ENCODE measurements at places on chromosomes 4 and X.

DNA sequence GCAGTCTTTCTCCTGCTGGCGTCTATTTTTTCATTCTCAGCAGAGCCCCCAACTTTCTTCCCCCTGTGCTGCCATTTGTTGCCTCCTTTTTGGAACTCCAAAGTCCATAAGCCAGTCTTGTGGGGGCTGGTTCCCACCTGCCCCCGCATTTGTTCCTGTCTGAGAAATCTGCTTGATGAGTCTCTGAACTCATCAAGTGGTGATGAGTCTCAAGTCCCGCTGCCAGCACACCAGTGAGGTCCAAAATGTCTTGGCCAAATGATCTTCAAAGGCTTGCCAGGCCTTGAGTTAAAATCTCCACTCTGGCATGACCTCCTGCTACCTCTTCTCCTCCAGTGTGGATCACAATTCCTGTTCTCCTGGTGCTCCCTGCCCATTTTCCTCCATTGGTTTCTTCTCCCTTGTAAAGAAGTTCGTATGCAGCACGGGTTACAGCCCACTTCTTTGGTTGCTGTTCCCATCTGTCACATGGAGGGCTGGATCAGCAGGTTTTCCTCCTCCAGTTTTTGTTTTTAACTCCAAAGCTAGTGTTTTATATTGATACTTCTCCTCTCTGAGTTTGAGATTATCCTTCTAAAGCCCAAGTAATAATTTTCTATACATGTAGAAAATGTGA lies 72.7 kb upstream of the LIMCH1 start:
- no peak for DNase-seq

DNA sequence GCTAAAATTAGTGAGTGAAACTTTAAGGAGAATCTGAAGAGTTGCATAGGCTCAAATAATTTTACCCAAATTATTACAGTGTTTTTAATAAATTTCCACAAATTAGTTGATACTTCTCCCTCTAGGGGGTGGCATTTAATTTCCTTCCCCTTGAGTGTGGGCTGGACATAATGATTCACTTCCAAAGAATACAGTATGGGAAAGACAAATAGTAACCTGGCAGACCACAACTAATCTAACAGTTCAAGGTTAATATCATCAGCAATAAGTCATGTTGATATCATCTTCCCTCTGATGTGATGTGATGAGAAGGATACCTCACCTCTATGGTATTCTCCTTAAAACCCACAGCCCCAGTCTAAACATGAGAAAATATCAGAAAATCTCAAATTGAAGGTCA lies 15.5 kb downstream of the PFKFB1 start:
- no peak for DNase-seq

DNA sequence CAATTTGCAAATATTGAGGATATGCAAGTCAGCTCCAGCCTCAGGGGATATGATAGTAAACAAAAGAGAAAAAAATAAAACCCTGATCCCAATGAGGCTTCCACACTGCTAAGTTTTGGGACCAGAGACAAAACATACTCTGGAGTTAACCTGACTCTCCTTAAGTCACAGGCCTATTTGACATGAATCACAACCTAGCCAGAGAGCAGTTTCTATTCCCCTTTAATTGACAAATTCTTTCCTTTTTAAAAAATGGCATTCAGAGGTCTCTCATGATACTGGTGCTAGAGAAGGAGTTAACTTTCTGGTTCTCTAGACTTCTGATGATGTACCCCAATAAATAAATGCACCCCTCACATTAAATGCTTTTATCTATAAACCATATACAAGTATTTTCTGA lies 8.8 kb downstream of the ACSL1 start:
- DNase-seq: no peak

- no peak for DNase-seq
Observed at GRCh38 chrX:135411893-135412292, 9.9 kb upstream of the SMIM10L2A start.

DNA sequence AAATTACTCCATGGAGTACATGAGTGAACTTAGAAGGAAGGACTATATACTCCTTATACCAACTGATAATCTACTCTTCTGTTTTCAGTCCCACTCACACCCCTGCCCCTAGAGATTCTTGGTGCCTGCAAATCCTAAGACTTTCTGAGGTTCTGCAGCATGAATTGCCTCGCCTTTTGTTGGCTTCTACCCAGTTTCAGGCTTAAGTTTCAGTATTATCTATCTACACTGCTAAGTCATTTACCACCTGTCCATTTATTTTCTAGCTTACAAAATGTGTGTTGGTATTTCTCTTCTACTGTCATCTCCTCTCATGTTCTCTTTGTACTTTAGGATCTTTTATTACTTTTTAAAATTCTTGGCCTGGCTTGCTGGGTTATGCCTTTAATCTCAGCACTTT lies 94.4 kb upstream of the AMOT start:
- no peak for DNase-seq
